ENCODE measurements at places on chromosomes 4 and X. TPM values are rescaled to one million over a fixed set of nuclear protein-coding genes. Genes with fewer than 3 reads are reported as not detected.

The AKAP14 gene
- not detected for total RNA-seq

The PPARGC1A gene
- 0.59 TPM for total RNA-seq

The CXorf65 gene
- total RNA-seq = not detected

The TLR7 gene
- not detected for total RNA-seq

The DGKK gene
- not detected for total RNA-seq

The GAGE12J gene
- total RNA-seq = not detected

The BLOC1S4 gene
- total RNA-seq = 11.8 TPM

The AVPR2 gene
- total RNA-seq = not detected

The SLC4A4 gene
- under 0.01 TPM for total RNA-seq

Data from subcutaneous preadipocyte (primary cell).